NCI-H1436 (cell line): ENCODE measurements at places on chromosomes 13 and 19.
A peak's percentile ranks its signal among the peaks of the same experiment; 100 is the strongest.

DNA sequence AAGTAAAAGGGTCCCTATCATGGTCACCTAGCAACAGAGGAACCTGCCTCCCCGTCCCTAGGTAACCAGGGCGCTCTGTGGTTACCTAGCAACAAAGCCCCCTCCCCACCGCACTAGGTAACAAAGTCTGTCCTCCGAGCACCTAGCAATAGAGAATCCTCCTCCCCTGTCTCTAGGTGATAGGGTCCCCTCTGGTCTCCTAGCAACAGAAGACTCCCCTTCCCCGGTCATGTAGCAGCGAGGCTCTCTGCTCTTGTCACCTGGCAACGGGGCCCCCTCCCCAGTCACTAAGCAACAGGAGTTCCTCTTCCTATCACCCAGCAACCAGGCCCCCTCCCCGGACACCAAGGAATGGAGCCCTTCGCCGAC, 307 bp downstream of the JOSD2 start:
- DNase-seq, result peak; percentile 97

DNA sequence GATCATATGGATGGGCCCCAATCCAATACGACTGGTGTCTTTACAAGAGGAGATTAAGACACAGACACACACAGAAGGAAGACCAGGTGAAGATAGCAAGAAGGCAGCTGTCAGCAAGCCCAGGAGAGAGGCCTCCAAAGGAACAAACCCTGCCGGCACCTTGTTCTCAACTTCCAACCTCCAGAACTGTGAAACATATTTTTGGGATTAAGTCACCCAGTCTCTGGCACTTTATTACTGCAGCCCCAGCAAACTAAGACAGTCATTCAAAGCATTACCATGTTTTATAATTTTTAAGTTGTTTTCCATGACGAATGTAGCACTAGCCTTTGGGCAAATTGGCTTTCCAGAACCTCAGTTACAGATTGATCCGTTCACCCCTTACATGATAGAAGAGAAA, 11.3 kb downstream of the STARD13 start:
- DNase-seq, result no peak

DNA sequence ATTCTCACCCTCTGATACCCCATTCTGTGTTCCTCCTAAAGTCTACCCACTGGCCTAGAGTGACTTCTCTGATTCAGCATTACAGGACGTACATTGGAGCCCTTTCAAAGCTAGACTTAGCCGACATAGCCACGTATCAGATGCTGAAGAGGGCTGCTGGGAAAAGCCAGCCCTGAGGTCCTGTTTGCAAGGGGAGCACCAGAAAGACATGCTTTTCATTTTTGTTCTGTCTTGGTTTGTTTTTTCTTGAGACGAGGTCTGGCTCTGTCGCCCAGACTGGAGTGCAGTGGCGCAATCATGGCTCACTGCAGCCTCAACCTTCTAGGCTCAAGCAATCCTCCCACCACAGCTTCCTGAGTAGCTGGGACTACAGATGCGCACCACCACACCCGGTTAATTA, 6.3 kb upstream of the ZSWIM4 start:
- no peak for DNase-seq

- no peak for DNase-seq
Measured at GRCh38 chr19:50843205-50843604, 9.8 kb upstream of the KLK15 start.

- DNase-seq, result no peak
Measured at GRCh38 chr13:105774739-105775460, 760.6 kb downstream of the EFNB2 start.

DNA sequence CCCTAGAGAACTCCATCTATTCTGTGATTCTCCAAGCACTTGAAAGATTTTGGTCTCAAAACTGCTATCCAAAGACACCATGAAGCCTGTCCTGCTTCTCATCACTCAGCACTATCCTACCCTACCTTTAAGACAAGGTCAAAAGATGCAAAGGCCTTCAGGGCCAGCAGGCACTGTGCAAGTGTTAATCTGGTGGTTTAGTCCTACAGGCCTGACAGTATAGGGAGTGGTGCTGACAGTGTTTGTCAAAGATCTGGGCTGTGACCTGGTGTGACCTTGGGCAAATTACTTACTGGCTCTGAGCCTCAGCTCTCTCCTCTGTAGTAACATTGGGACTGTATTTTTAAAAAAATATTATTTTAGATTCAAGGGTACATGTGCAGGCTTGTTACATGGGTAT, 28.0 kb downstream of the SIAH3 start:
- DNase-seq, result no peak

GRCh38 chr13:38239874-38240273, 109.8 kb upstream of the UFM1 start:
- DNase-seq, result no peak

GRCh38 chr13:100269837-100270236, 180.9 kb downstream of the PCCA start:
- no peak for DNase-seq

DNA sequence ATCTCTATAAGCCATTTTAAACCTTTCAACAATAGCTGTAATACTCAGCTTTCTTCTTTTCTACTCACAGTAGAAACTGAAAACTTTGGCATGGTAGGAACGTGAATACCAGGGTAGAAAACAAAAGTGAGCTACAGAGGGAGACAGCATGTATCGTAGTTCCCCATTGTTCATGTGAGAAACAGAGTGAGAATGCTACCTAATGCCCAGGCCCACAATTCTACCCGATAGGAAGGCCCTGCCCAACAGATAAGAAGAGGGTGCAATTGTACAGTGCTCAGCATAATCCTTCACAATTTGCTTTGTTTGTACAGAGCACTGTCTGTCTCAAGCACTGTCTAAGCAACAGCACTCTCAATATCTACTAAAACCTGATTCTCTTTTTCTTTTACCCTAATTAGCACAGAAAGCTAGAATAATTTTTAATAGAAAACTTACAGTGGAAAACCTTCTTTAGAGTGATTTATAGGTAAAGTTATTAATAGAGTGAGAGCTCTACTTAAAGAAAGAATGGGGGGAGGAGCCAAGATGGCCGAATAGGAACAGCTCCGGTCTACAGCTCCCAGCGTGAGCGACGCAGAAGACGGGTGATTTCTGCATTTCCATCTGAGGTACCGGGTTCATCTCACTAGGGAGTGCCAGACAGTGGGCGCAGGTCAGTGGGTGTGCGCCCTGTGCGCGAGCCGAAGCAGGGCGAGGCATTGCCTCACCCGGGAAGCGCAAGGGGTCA, 322.3 kb downstream of the EFNB2 start:
- DNase-seq, result no peak

GRCh38 chr13:86760620-86761019, 910.6 kb upstream of the SLITRK5 start:
- no peak for DNase-seq

- DNase-seq, result no peak
Measured at GRCh38 chr19:1523412-1524286, at the start of gene PLK5. TSS of gene PLK5 (plus strand) at chr19:1524077. CDS start at chr19:1526997, 2,920 bp downstream.

DNA sequence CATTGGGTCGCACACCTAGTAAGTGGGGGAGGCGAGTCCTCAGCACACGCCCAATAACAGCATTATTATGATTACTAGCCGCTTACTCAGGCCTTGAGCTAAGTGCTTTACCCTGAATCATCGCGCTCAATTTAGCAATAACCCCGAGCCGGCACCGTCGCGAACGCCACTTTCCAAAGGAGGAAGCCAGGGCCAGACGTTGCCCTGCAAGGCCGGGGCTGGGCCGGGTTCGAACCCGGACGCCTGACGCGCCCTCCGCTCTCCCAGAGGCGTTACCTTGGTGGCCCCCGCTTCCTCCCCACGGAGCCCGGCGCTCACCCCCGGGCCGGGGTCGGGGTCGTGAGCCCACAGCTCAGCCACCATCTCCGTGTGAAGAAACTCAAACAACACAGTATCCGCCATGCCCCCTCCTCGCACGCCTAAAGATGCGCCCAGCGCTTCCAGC, at the start of gene TRAPPC6A:
TSS of gene TRAPPC6A (minus strand) at position 421 of the 445 bp plus-strand sequence. CDS start at position 402, 19 bp downstream.
- DNase-seq, result no peak

GRCh38 chr13:99884913-99885312, 86.7 kb downstream of the ZIC5 start:
- DNase-seq, result no peak

GRCh38 chr19:4772566-4772965, 19.0 kb upstream of the FEM1A start:
- peak; percentile 20 for DNase-seq

GRCh38 chr13:30364133-30364532, 56.8 kb upstream of the KATNAL1 start:
- DNase-seq, result no peak

- peak; percentile 57 for DNase-seq
Measured at GRCh38 chr13:101757446-101758039, 305.1 kb downstream of the ITGBL1 start.

DNA sequence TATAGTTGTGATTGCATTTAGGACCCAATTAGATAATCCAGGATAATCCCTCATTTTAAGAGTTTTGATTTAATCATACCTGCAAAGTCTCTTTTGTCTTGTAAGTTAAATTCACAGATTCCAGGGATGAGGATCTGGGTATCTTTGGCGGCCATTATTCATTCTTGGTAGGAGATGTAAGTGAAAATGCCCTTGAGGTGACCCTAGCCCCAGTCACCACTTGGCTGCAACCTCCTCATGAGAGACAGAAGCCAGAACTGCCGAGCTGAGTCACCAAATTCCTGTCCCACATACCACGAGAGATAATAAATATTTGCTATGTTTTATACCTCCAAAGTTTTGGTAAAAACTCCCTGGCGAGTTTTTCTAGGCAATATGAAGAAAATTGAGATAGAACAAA, 389.4 kb downstream of the RFC3 start:
- DNase-seq, result no peak

GRCh38 chr13:40598569-40598968, 67.9 kb downstream of the FOXO1 start:
- DNase-seq, result no peak

DNA sequence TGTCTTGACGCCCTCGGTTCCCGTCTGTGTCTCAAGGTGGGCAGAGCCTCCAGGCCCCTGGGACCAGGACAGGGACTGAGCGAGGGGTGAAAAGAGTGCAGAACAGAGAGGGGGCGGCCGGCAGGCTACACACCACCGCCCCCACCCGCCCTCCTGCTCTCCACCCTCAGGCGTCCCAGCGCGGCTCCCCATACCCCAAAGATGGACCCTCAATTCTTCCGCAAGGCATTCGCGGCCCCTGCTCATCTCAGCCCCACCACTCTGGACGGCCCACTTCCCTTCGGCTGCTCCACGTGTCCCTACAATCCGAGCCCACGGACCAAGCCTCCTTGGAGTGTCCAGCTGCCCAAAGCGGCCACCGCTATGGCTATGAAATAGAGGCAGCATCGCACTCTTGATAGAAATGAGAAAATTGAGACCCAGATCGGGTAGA, 1.8 kb downstream of the KLF16 start:
- no peak for DNase-seq
